ENCODE measurements at places on chromosomes 7 and 10. TPM values are rescaled to one million over a fixed set of nuclear protein-coding genes. Genes with fewer than 3 reads are reported as not detected.

Gene NUPR2
- total RNA-seq: not detected

Gene ZNF398
- 10.4 TPM for total RNA-seq

Gene DRGX
- total RNA-seq: not detected

Gene GBX1
- not detected for total RNA-seq
